ENCODE measurements at places on chromosomes 1 and 21. TPM values are rescaled to one million over a fixed set of nuclear protein-coding genes. Genes with fewer than 3 reads are reported as not detected.

- no peak for ATAC-seq
Measured at GRCh38 chr1:115280064-115280463, 58.0 kb downstream of the NGF start.

TEKT2 gene
- not detected for total RNA-seq

DNA sequence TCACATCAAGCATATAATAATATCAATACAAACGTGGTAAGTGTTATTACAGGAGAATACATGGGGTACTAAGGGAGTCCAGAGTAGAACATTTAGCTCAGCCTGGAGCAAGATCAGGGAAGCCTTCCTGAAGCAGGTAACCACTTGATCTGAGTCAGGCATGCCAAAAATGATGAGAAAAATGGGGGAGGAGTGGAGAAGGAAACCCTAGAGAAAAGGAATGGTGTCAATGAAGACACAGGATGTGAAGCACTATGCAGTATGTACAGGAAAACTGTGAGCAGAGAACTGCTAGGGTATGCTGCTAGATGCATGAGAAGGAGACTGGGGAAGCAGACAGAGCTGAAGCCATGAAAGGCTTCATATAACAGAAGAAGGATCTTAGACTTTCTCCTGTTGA, 84.7 kb downstream of the NOTCH2 start:
- ATAC-seq = no peak

FHAD1 gene
- total RNA-seq = 0.32 TPM

GRCh38 chr1:116359871-116360270, 13.2 kb upstream of the ATP1A1 start:
- ATAC-seq = no peak

RHOC gene
- total RNA-seq = 69.5 TPM

DNA sequence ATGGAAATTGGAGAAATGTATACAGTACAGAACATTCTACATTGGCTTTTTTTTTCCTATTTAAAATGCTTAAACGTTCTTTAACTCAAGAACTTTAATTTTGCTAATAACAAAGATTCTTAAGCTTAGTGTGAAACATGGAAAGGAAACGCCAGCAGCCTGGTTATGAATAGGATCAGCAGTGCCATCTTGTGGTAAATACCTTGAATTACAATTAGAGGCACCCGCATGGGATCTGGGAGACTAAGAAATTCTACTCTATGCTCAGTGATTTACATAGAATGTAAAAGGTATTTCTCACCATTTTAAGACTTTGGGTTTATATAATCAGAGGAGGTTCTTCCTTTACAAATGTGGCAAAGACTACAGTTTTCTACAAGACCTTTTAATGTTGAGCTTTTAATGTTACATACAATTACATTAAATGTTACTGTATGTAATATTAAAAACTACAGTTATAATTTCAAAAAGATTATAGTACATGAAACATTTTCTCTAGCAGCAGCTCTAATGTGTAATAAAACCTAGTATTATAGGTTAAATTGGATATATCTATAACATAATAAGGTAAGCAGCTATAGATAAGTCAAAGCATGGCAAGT, 32.1 kb upstream of the APOBEC4 start:
- peak; percentile 64 for ATAC-seq

TOMM20 gene
- total RNA-seq = 102 TPM

DNA sequence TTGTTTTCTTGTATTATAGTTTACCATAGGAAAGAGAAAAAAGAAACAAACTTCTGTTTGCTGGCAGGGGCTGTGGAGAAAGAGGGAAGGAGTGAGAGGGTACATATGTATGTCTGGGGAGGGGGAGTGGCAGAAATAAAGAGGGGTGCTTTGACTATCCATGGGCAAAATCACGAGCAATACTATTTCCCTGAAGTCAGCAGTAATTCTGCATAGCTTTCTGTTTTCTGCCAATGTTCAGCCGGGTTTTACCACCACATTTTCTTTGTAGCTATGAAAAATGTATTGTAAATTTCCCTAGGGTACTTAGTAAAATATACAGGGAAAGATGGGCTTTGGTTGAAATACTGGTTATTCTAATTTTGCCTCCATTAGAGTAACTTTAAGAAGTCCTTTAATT, 45.2 kb upstream of the PGD start:
- ATAC-seq = no peak

GRCh38 chr1:159925719-159926078, 392 bp upstream of the TAGLN2 start:
- ATAC-seq = peak; percentile 47

- no peak for ATAC-seq
Measured at GRCh38 chr1:231517076-231517475, 11.4 kb upstream of the TSNAX start.

CELA2B gene
- not detected for total RNA-seq

- no peak for ATAC-seq
Measured at GRCh38 chr1:12769976-12770505, 3.5 kb upstream of the PRAMEF12 start.

HCRTR1 gene
- not detected for total RNA-seq

GRCh38 chr21:42655796-42656770, 2.7 kb downstream of the PDE9A start:
- no peak for ATAC-seq

DNA sequence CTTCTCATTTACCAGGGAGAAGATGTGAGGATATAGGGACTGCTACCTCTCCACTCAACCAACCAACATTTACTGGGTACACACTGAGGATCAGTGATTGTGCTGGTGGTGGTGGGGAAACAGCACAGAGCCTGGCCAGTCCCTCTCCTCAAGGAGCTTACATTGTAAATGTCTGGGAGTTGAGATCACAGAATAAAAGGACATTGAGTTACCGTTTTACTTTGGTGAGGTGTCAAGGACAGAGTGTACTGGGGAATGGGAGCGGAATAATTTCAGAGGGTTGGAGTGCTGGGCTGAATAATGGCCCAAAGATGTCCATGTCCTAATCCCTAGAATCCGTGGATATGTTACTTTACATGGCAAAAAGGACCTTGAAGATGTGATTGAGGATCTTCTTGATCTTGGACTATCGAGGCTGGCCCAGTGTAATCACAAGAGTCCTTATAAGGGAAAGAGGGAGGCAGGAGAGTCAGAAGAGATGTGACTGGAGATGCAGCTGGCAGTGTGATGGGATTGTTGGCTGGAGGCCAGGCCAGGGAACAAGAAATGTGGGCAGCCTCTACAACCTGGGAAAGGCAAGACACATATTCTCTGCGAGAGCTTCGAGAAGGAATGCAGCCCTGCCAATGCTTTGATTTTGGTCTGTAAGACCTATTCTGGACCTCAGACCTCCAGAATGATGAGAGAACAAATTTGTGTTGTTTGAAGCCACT, 26.6 kb upstream of the RWDD3 start:
- ATAC-seq = no peak

DNA sequence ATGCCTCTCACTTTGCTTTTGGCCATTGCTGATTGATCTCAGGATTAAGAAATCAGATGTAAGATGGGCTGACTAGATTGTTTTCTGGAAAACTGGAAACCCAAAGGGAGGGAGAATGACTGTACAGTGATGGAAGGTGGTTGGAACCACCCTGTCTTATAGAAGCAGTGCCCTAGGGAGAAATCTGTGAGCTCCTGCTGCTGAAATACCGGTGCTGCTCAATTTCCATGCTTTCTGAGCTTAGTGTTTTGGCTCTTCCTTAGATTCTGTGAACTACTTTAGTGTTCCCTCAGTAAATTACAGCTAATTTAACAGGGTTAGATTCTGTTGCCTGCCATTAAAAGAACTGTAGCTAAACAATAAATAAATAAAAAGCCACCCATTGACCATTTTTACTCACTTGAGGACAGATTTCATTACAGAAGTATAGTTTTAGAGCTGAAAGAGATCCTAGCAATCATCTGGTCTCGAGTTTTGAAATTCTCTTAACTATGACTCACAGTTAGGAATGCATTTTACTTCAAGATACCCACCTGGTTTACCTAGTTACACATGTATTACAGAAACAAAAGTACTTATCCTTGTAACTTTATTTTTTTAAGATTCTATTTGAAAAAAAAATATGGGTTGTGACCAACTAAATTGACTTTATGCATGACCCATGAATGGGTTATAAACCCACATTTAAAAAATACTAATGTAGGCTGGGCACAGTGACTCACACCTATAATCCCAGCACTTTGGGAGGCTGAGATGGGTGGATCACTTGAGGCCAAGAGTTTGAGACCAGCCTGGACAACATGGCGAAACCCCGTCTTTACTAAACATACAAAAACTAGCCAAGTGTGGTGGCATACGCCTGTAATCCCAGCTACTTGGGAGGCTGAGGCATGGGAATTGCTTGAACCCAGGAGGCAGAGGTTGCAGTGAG, 33.2 kb downstream of the CAMSAP2 start:
- ATAC-seq = peak; percentile 51

DNA sequence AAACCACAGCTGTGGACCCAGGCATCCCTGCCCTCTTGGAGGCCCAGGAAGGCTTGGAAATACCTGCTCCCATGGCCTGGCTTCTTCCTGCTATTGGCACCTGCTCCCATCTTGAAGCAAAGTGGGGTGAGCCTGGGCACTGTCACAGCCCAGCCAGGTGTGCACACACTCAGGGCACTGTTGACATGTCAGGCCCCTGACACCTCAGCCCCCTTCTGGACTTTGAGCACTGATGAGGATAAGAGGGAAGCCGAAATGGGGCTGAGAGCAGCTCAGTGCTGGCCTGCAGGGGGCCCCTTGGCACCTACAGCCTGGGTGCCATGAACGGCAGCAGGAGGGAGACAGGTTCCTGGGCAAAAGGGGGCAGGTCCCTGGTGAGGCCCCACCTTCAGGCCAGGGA, 55.9 kb downstream of the DAB1 start:
- ATAC-seq = no peak

GRCh38 chr1:169484101-169484500, 1.6 kb downstream of the SLC19A2 start:
- peak; percentile 43 for ATAC-seq

MPL gene
- 0.48 TPM for total RNA-seq

TSSK3 gene
- 0.52 TPM for total RNA-seq

RCAN1 gene
- total RNA-seq = 7.5 TPM

ERICH3 gene
- total RNA-seq = not detected

DNA sequence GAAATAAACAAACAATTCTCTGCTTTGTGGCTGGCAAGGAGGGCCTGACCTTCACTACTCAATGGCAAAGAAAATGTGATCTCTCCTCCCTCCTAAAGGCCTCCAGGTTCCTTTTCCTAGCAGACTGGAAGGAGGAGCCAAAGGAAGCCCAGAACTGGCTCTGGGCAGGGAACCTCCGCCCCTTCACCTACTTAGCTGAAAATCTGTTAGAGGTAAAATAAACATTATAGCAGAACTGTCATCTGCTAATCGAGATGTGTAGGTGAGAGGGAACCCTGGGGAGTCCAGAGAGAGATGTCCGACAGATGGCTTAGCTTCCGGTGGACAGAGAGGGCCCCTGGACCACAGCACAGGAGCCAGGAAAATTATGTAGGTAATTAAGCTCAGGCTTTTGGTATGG, 75.2 kb upstream of the KCNA3 start:
- no peak for ATAC-seq

All from esophagus mucosa (tissue), 1 donor.